Ecto neural progenitor cell (in vitro differentiated cells): ENCODE measurements at places on chromosomes 2 and 18.

- DNase-seq: no peak
Observed at GRCh38 chr2:10873790-10874437, 37.8 kb upstream of the KCNF1 start.

- no peak for DNase-seq
Observed at GRCh38 chr18:70553245-70553935, 264.5 kb downstream of the SOCS6 start.

DNA sequence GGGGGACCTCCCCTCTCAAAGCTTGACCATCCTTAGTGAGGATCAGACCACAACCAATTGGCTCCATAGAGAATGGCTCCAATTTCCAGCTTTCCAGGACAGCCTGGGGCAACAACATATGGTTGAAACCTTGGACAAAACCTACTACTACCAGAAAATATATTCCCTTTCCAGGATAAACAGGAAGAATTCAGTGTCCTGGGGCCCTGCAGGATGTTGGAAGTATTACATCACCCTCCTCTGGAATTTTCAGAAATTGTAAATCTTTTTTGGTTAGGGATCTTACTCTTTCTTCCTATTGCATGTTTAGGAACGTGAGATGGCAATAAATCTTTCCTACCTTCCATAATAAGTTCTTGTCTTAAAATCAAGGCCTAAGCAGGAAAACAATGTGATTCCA, 158.9 kb upstream of the MEIS1 start:
- no peak for DNase-seq

- DNase-seq: no peak
Observed at GRCh38 chr2:170166735-170167134, 11.2 kb upstream of the MYO3B start.

GRCh38 chr2:128196026-128196425, 105.0 kb downstream of the UGGT1 start:
- DNase-seq: no peak

GRCh38 chr2:40435426-40436092, 16.3 kb downstream of the SLC8A1 start:
- no peak for DNase-seq

- DNase-seq: no peak
Observed at GRCh38 chr2:164655750-164656149, 34.5 kb upstream of the GRB14 start.

- no peak for DNase-seq
Observed at GRCh38 chr2:62032096-62032495, 126.6 kb downstream of the COMMD1 start.

- DNase-seq: no peak
Observed at GRCh38 chr2:184472481-184472880, 125.8 kb upstream of the ZNF804A start.

DNA sequence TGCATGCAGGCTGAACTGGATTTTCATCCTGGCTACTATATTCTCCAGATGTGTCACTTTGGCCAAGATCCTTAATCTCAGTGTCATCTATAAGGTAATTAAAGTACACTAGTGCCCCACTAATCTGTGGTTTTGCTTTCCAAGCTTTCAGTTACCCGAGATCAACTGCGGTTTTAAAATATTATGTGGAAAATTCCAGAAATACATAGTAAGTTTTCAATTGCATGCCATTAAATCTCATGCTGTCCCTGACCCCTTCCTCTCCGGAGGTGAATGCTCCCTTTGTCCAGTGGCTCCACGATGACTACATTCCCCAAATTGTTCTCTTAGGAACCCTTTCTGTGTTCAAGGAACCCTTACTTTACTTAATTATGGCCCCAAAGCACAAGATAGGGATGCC, 5.3 kb upstream of the TYMS start:
- DNase-seq: no peak

DNA sequence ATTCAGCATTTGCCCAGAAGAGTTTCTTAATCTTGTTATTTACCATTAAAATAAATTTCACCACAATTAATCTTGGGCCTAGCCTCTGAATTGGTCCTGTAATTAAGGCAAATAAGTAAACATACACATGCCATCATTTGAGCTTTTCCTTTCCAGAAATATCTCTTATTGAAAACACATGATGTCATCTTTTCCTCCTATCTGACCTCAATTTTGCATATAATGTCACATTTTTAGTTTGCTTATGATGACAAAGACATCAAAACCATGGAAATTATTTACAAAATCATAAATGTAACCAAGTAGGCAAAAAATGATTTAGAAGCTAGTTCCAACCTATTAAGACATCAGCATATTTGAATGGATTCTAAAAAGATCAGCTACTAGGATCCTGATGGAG, 915.5 kb downstream of the ERBB4 start:
- no peak for DNase-seq

DNA sequence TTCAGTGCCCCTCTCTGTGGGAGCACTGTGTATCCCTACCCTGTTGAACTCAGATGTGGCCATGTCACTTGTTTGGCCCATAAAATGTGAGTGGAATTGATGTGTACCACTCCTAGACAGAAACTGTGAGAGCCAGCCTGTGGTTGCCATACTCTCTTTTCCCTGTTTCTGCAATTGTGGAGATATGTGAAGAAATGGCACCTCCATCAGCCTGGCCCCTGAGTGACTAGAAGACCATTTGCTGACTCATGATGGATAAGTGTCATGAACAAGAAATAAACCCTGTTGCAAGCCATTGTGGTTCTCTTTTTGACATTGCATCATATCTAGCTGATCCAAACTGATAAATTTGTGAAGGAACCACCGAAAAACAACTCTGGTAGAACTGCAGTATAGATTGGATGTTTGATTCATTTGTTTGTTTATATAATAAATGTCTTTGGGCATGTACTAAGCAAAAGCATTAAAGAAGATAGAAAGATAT, 214.5 kb upstream of the FBXO11 start:
- DNase-seq: no peak

GRCh38 chr2:114089636-114090319, 199.9 kb downstream of the ACTR3 start:
- no peak for DNase-seq

DNA sequence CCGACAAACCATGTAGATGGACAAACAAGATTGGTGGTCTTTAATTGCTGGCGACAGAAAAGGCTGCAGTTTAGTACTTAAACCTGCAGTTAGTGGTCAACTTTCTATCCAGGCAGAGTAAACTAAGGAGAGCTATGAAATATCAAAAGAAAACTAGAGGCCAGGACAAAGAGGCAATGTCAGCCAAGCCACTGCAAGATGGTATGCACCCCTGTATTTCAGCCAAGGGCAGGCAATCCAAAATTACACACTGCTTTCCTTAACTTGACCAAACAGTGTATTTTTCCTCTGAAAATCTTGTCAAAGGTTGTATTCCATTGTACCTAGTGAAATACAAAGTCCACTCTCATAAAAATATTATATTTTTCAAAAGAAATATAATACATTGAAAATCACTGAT, 9.3 kb downstream of the NIFK start:
- DNase-seq: no peak

DNA sequence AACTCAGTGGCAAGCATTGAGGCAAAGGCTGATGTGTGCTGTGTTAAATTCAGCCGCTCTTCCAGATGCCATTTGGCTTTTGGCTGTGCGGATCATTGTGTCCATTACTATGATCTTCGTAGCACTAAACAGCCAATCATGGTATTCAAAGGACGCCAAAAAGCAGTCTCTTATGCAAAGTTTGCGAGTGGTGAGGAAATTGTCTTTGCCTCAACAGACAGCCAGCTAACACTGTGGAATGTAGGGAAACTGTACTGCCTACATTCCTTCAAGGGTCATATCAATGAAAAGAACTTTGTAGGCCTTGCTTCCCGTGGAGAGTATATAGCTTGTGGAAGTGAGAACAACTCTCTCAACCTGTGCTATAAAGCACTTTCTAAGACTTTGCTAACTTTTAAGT, 195.5 kb upstream of the RAB12 start:
- DNase-seq: no peak

DNA sequence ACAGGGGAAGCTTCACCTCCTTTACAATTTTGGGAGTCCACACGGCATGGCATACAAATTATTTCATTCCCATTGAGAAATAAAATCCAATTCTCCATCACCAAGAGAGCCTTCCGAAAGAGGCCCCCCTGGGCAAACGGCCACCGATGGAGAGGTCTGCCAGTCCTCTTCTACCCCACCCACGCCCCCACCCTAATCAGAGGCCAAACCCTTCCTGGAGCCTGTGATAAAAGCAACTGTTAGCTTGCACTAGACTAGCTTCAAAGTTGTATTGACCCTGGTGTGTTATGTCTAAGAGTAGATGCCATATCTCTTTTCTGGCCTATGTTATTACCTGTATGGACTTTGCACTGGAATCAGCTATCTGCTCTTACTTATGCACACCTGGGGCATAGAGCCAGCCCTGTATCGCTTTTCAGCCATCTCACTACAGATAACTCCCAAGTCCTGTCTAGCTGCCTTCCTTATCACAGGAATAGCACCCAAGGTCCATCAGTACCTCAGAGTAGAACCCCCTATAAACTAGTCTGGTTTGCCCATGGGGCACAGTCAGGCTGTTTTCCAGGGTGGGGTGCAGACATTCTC, 58.3 kb downstream of the BCL11A start:
- no peak for DNase-seq

DNA sequence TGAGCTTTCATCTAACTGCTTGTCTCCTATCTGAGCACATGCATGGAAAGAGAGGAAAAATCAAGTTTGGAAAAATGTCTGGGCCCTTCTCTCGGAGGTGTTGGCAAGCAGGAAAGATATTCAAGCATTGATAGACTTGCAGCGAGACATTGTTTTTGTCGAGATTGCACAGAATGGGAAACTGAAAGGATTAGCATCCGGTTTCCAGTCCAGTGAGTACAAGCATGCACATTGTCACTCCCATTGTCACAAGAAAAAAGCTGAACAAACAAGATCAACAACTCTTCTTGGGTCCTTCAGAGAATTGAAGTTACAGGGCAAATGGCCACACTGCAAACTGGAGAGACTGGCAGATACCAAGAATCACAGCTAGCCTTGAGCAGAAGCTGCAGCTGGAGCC, 19.6 kb upstream of the MC5R start:
- DNase-seq: no peak

GRCh38 chr2:81589406-81589805, 1284.9 kb upstream of the LRRTM1 start:
- DNase-seq: no peak

GRCh38 chr18:70029163-70029562, 81.5 kb upstream of the CD226 start:
- no peak for DNase-seq

DNA sequence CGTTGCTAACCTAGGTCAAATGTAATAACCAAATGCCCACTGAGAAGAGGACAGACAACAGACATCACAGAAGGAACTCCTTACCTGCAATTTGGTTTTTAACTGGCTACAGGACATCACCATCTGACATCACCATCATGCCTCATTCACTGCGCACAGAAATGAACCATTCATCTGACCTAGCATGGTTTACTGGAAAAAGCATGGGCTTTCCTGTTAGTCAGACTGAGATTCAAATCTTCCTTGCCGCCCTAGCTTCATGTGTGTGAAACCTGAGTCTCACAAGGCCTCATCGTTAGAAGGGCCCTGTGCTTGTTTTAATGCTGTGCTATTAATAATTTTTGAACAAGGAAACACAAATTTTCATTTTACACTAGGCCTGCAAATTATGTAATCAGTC, 1.1 kb upstream of the HIBCH start:
- DNase-seq: no peak

GRCh38 chr2:148042219-148042618, 21.3 kb downstream of the MBD5 start:
- DNase-seq: no peak

DNA sequence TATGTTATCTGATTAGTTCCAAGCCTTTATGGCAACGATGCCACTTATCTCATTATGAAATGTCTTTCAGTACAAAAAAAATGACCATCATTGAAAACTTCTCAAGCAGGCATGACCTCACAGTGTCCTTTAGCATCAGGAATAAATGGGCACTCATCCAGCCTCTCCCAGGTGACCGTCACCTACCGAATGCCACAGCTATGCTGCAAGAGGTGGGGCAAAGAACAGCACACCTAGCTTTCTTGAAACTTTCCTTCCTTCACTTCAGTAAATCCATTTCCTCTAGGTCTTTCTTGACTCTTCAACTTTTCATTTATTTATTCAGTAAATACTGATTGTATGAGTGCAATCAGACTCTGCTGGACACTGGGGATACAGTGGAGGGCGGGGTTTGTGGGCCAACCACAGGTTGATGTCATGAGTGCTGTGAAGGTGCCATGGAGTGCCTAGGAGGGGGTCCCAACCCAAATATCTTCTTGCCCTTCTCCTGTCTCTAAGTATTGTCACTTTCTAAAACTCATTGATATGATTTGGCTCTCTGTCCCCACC, 54.3 kb upstream of the HK2 start:
- no peak for DNase-seq

GRCh38 chr2:222592176-222592575, 63.7 kb downstream of the FARSB start:
- DNase-seq: no peak

DNA sequence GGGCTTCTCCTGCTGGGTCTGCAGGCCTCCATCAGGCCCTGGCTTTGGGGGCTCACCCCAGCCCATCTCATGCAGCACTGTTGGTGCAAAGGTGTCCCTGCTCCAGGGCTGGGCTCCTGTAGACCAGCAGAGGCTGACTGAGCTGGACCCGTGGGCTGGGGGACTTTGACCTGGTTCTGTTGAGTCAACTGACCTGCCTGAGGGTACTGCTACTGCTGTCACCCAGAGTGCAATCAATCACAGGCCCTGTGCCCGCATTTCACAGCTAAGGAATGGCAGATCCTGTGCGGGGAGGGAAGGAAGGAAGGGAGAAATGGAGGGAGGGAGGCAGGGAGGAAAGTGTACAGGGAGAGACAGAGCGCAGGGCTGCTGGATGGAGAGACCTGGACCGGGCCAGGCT, 136.8 kb downstream of the TPO start:
- DNase-seq: no peak

- no peak for DNase-seq
Observed at GRCh38 chr2:200253639-200254038, 52.9 kb upstream of the SPATS2L start.

DNA sequence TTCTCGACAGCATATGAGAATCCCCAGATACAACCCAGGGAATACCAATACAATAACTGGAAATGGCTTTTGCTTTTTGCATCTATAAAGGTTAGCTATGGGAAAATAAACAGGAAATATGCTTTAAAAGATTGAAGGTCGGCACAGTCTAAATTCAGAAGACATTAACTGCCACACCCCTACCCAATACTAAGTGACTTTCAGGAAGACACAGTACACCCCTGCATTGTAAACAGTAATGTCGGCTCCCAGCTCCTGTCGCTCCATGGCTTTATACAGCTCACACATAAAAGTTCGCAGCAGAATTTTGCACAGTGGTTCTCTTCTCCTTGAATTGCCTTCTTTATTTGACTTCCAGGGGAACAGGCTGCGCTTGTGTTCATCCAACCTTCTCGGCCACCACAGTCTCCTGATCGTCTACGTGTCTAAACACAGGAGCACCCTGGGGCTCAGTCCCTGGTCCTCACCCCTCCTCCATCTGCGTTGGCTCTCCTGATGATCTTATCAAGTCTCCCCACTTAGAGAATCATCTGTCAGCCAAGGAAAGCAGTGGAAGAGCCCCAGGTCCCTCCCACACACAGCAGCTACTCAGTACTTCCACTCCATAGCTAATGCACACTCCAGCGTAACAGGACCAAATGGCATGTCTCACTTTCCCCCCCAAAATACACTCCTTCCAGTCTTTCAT, 22.7 kb downstream of the CYB5A start:
- no peak for DNase-seq

- DNase-seq: no peak
Observed at GRCh38 chr2:176409671-176410070, 140.4 kb downstream of the MTX2 start.
